Activated naive CD4-positive, alpha-beta T cell (primary cell): ENCODE measurements at places on chromosomes 11 and 22.

GRCh38 chr11:76834151-76834550 lies 26.6 kb upstream of the ACER3 start:
- no peak for DNase-seq

GRCh38 chr11:45671246-45672171 lies 6.1 kb upstream of the CHST1 start:
- no peak for DNase-seq

GRCh38 chr11:1763336-1763795 lies 361 bp downstream of the CTSD start:
- DNase-seq, result no peak

GRCh38 chr11:5712507-5712906 lies 22.9 kb downstream of the TRIM22 start:
- no peak for DNase-seq

DNA sequence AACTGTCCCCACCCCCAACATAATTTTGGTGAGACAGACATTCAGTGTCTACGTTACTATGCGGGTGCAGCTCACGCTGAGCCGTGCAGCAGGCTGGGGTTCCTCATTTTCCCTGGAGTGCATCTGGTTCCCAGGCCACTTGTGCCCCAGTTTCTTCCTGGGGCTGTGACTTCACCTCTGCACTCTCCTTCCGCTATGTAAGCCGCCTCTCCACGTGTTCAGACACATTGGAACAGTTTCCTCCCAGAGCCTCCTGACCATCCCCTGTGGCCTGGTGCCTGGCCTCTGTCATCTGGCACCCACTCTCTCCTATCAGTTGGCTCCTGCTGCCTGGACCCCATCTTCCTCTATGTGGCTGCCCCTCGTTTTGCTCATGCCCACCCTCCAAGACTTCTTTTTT lies 46.2 kb upstream of the A4GALT start:
- no peak for DNase-seq

- DNase-seq, result no peak
Measured at GRCh38 chr11:87575088-87575487, 537.4 kb downstream of the TMEM135 start.

DNA sequence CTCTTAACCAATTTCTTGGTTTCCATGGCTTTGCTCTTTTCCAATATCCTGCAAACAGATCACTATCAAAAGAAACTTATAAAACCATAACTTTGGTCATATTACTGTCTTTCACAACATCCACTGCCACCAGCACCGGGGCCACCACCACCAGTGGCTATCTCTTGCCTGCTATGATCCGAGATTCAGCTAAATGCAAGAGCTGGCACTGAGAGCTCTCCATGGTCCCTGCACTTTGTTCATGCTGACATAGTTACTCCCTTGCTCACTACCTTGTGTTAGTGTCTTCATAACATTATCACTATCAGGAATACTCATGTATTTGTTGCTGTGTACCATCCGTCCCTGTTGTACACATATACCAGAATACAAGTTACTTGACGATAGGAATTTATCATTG lies 299.0 kb downstream of the ETS1 start:
- DNase-seq, result no peak

- DNase-seq, result no peak
Measured at GRCh38 chr11:64095273-64095817, 59.6 kb downstream of the FLRT1 start.

GRCh38 chr22:47031628-47031915 lies 269.1 kb downstream of the TBC1D22A start:
- DNase-seq, result no peak

DNA sequence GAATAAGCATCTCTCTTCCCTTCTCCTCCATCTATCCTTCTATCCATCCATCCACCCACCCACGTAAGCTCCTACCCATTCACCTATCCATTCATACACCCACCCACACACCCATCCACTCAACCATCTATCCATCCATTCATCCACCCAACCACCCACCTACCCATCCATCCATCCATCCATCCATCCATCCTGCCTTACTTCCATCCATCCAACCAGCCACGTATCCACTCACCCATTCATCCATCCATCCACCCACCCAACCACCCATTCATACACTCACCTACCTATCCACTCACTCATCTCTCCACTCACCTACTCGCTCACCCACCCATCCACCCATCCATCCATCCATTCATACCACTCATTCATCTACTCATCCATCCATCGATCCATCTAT lies 13.2 kb downstream of the TNNT3 start:
- DNase-seq, result no peak

GRCh38 chr11:85848556-85848955 lies 6.6 kb upstream of the CCDC83 start:
- DNase-seq, result no peak

GRCh38 chr22:43723816-43724215 lies 88.3 kb downstream of the EFCAB6 start:
- no peak for DNase-seq

DNA sequence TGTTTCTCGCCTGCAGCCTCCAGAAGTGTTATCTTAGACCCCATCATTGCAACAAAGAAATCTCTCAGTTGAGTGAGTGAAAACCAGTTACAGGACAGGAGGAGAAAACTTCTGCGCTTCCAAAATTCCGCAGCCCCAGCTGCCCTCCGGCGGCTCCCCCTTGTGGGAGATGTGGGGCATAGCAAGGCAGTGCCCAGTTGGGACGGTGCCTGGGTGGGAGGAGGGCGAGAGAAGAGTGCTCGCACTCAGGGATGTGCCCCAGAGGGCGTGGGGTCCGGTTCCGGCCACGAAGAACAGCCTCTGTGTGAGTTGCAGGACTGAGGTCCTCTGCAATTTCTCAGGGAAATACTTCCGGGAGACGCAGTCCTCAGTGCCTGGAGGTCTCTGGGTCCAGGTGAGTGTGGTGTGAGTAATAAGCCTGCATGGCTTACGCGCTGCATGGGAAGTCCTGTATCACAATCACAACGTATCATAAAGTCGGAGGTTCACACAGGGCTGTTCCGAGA lies 87.0 kb upstream of the BLID start:
- no peak for DNase-seq

DNA sequence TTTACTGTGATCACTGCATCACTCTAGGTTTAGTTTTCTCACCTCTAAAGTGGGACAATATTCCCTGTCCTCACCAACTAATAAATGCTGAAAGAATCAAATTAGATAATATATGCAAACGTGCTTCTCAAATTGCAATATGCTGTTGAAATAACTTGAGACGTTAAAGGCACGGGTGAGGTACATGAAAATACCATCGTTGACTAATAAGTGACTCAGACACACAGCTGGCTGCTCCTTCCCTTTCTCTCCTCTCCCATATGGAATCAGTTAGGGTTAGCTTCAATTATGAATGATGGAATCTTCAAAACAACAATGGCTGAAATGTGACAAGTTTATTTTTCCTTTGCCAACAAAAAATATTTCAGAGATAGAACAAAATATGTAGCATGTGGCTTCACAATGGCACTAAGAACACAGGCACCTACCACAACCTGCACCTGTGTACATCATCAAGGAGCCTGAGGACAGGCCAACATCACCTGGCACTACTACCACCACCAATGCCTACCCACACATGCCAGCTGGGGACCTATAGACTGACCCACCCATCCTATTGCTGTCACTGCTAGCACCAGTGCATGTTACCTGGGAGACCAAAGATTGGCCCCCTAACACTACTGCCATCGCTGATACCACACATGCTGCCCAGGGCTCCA lies 13.7 kb downstream of the GDPD4 start:
- DNase-seq, result no peak
